ENCODE measurements at places on chromosomes 3 and 15. TPM values are rescaled to one million over a fixed set of nuclear protein-coding genes. Genes with fewer than 3 reads are reported as not detected.

The IL5RA gene
- not detected for total RNA-seq

The MAP3K13 gene
- total RNA-seq = 10.9 TPM

The ZNF502 gene
- total RNA-seq = 6.0 TPM

The KCNMB2 gene
- under 0.01 TPM for total RNA-seq

The MST1R gene
- 1.9 TPM for total RNA-seq

The MAP1A gene
- total RNA-seq = 180 TPM

The COPS2 gene
- total RNA-seq = 100 TPM

The CLRN1 gene
- total RNA-seq = not detected

The CPA3 gene
- not detected for total RNA-seq

The LRRC34 gene
- 7.9 TPM for total RNA-seq

The ACKR4 gene
- 33.6 TPM for total RNA-seq

The NMB gene
- total RNA-seq = 3.6 TPM

The HCLS1 gene
- 0.17 TPM for total RNA-seq

The NRG4 gene
- 0.15 TPM for total RNA-seq

The CLSTN2 gene
- total RNA-seq = 0.29 TPM

The CCDC12 gene
- total RNA-seq = 17.2 TPM

The GOLGA8J gene
- not detected for total RNA-seq

The WWTR1 gene
- 33.2 TPM for total RNA-seq

The SCN11A gene
- total RNA-seq = under 0.01 TPM

The LIPH gene
- not detected for total RNA-seq

The RETNLB gene
- not detected for total RNA-seq

The RPP25 gene
- total RNA-seq = 6.3 TPM

The GOLGA6B gene
- not detected for total RNA-seq

The HYAL3 gene
- total RNA-seq = 14.9 TPM

The CCDC9B gene
- 39.2 TPM for total RNA-seq

The A4GNT gene
- total RNA-seq = not detected

The TMEM212 gene
- total RNA-seq = not detected

The SLCO2A1 gene
- not detected for total RNA-seq

The ITGB5 gene
- total RNA-seq = 167 TPM

The KLHL6 gene
- total RNA-seq = not detected

The CD96 gene
- total RNA-seq = not detected

The PRSS50 gene
- total RNA-seq = not detected

The DUOXA2 gene
- total RNA-seq = not detected

The TYRO3 gene
- 18.0 TPM for total RNA-seq

The ZCWPW2 gene
- total RNA-seq = 1.3 TPM

The GNAT1 gene
- total RNA-seq = not detected

All from smooth muscle cell of trachea (primary cell).